Nephron progenitor cell (in vitro differentiated cells): ENCODE measurements at places on chromosomes 5 and 9.
A peak's percentile ranks its signal among the peaks of the same experiment; 100 is the strongest.

DNA sequence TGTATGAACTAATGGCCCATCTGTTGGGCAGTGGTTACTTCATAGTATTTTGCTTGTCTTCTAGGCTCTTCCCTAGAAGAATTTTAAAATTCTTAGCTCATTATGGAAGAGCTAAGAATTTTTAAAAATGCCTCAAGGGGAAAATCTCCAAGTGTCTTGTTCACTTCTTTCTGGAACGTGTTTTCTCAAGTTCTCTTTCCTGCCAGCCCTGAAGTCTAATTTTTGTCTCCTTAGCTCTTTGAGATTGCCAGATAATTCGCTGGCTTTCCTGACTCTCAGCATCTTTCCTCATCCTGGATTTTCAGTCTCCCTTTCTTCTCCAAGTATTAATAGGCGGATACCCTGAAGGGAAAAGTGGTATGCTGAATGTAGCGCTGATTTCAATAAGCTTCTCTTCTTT, 395.4 kb downstream of the ARRDC3 start:
- no peak for DNase-seq

DNA sequence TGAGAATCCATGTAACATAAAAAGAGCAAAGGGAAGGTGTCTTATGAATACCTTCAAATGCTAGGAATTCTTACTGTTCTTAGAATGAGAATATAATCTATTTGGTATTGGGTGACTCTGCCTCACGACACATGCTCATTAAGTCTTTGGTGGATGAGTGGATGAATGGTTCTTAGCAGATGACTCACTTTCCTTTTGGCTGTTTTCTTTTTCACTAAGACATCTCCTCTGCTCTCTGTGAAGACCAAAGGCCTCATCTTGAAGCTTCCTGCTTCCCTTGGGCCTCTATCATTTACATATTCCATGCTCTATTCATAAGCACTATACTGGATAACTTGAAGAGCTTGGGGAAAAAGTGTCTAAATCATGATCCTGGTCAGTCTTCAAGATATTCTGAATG, 468.1 kb downstream of the SPATA31D1 start:
- no peak for DNase-seq

DNA sequence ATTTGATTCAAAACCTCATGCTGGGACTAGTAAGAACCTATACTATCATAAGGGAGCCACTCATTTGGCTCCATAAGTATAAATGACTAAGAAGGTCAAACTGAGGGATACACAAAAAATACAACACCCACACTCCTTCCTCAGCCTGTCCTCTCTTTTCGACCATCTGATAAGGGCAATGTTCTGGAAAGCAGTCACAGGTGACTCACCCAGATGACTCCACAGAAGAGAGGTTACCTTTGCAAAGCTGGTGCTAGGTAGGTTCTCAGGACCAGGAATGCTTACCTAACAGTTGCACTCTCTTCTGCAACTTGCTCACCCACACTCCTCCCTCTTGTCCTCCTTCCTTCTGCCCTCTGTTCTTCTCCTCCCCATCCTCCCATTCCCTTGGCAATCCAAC, 32.9 kb downstream of the LHFPL2 start:
- DNase-seq = no peak

- no peak for DNase-seq
These were observed 31.6 kb downstream of the IER5L start for GRCh38 chr9:129146441-129146941.

GRCh38 chr5:175653763-175654162, 4.1 kb upstream of the HRH2 start:
- DNase-seq = no peak

DNA sequence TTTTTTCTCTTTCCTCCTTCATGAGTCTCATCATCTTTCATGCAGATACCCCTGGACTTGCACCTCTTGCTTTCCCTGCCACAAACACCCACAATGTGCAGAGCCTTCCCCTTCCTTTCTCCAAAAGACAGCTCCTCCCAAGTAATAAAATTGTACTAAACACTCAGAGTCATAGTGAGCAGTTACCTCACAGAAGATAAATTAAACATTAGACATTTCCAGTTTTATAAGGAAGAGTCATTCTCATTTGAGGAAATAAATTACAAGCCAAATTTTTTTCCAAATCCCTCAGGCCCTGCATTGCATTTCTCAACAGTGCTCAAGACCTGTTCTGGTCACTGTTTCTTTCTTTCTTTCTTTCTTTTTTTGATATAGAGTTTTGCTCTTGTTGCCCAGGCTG, 131.5 kb downstream of the ATPSCKMT start:
- no peak for DNase-seq

- DNase-seq = no peak
These were observed 75.2 kb downstream of the FCHO2 start for GRCh38 chr5:73030995-73031394.

GRCh38 chr9:135797507-135798262, 95.7 kb downstream of the KCNT1 start:
- DNase-seq = peak; percentile 73

DNA sequence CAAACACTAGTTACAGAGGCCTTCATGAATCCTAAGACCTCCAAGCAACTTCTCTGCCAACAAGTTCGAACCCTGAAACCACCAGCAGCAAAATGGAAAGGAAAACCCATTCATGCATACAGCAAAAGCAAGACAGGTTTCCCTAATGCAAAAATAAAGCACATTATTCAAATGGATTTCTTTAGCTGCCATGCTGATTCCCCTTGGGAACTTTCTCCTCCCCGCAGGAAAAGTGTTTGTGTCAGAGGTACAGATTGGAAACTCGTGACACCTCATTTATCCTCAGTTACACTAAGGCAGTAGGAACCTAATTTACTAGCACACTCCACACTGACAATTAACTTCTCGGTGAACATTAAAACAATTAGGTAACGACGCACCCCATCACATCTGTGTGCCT, 63.4 kb downstream of the TLE1 start:
- DNase-seq = no peak

DNA sequence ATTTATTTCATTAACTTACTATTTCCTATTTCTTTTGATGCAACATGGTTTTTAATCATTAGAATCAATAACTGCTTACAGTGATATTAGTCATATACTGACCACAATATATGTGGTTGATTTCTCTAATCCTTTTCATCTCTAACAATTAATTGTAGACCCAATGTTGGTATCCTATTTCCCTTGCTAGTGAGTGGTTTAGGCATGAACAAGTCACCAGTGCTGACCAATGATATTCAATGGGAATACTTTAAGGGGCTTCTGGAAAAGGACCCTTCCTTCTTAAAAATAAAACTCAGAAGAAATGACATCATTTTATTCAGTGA, 672.4 kb upstream of the GRAMD2B start:
- DNase-seq = no peak

DNA sequence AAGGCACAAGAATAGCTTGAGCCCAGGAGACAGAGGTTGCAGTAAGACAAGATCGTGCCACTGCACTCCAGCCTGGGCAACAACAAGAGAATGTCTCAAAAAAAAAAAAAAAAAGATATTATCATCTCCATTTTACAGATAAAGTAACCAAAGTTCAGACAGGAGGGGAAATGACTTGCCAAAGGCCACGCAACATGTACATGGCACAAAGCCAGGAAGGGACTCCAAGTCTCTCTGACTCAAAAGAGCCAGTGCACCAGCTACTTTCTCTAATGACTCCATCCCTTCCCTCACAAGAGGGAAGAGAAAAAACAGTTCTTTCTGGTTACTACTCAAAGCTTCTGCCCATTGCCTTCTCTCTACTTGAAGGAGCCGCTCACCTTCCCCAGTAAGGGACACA, 34.1 kb downstream of the SIL1 start:
- no peak for DNase-seq

DNA sequence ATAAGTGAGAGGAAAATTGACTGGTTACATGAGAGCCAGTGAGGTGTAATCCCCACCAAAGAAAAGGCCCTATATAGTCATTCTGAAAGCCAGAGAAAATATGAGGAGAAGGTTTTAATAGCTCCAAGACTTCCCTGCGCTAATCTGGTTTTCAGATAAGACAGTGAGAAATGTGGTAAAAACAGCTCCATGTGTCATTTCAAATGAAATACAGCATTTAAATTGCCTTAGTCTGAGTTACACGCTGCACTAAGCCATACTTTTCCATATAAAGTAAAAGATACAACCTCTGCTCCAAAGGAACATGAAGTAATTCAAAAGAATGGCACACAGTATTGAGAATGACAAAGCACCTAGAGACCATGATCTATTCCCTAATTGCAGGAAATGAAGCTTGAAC, 378.0 kb upstream of the PDE4D start:
- no peak for DNase-seq

DNA sequence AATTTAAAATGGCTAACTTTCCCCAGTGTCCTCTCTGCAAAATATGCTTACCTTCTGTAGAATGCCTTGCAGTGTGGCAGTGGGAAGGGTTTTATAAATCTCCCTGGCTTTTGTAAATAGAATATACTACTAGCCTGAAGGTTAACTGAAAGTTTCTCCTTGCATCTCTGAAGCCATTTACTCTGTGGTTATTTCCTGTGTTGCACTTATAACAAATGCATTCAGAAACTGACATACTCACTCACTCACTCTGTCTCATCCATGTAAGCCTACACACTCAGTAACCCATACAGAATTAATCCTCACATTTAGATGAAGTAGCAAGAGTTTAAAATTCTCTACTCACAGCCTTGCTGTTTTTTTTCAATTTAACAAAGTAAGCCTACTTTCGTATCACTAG, 87.1 kb upstream of the SH3GL2 start:
- no peak for DNase-seq

- no peak for DNase-seq
These were observed 264.0 kb downstream of the MAN2A1 start for GRCh38 chr5:109953761-109954160.

DNA sequence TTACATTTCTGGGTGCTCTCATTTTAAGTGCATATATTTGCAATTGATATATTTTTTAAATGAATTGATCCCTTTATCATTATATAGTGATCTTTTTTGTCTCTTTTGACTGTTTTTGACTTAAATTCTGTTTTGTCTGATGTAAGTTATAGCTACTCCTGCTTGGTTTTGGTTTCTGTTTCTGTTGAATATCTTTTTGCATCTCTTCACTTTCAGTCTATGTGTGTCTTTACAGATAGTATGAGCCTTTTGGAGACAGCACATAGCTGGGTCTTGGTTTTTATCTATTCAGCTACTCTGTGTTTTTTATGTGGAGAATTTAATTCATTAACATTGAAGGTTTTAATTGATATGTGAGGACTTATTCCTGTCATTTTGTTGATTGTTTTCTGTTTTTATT, 311.3 kb downstream of the SPATA31D1 start:
- no peak for DNase-seq

DNA sequence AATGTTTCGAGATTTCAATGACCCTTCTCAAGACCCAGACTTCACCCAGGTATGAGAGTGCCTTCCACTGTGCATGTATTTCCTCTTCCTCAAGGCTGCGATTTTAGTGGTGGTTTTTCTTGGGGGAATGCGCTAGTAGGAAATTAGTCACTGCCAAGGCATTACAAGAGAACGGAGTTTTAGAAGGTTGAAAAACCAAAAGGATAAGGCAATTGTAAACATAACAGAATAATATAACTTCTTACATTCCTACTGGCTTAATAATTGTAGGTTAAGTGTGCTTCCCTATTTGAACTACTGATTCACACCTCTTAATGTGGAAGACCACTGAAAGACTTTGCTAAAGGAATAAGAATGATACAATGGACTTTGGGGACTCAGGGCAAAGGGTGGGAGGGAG, 38.9 kb downstream of the ACO1 start:
- no peak for DNase-seq

DNA sequence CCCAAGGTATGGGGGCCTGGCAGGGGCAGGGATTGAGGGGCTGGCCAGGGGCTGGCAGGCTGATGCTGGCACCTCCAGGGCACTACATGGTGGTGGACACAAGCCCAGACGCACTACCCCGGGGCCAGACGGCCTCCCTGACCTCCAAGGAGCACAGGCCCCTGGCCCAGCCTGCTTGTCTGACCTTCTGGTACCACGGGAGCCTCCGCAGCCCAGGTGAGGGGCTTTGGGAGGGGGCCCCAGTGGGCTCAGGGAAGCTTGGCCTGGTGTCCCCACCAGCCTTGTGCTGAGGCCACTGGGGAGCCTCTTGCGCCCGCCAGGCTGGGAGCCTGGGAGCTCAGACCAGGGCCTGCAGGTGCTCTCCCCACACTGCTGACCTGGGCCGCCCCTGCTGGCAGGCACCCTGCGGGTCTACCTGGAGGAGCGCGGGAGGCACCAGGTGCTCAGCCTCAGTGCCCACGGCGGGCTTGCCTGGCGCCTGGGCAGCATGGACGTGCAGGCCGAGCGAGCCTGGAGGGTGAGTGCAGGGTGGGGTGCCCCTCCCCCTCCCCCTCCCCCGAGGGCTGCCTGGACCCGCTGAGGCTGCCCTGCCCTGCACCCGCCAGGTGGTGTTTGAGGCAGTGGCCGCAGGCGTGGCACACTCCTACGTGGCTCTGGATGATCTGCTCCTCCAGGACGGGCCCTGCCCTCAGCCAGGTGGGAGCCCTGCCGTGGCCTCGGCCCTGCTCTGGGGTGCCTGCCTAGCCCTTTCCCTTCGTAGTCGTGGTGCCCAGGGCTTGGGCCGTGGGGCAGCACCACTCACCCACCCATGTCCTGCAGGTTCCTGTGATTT, 5.7 kb downstream of the MAMDC4 start:
- no peak for DNase-seq

DNA sequence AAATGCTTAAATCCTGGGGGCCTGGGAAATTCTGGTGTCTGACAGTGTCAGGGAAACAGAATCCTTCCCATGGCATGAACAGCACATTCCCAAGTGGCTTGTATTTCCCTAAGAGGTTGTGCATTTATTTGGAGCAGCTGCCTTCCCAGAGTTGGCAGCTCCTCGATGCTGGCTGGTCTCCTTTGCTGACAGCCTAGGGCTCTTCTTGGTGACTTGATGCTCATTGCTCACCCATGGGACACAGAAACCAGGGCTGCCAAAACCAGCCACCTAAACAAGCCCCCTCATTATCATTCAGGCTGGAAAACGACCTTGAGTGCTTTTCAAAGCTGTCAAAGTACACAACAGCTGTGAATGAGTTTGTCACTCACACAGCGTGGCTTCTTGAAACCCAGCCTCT, 24.2 kb downstream of the ENHO start:
- DNase-seq = no peak

- DNase-seq = no peak
These were observed 81.1 kb downstream of the VAV2 start for GRCh38 chr9:133910855-133911514.

DNA sequence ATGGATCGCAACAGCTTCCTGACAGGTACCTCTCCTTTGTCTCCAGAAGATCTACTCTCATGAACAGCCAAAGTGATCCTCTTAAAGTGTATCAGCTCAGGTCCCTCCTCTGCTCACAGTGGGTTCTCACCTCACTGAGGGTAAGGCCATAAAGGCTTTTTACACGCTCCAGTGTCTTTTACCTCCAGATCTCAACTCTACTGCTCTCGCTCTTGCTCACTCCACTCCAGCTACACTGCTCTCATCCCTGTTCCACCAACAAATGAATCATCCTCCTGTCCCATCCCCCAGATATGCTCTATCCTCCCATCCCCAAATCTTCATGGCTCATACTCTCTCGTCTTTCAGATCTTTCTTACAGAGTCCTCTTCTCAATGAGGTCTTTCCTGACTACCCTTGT, 248.6 kb upstream of the EFNA5 start:
- DNase-seq = no peak

- DNase-seq = no peak
These were observed 72.0 kb downstream of the ANKRD33B start for GRCh38 chr5:10635867-10636350.
